ENCODE measurements at places on chromosomes 6 and 20.

DNA sequence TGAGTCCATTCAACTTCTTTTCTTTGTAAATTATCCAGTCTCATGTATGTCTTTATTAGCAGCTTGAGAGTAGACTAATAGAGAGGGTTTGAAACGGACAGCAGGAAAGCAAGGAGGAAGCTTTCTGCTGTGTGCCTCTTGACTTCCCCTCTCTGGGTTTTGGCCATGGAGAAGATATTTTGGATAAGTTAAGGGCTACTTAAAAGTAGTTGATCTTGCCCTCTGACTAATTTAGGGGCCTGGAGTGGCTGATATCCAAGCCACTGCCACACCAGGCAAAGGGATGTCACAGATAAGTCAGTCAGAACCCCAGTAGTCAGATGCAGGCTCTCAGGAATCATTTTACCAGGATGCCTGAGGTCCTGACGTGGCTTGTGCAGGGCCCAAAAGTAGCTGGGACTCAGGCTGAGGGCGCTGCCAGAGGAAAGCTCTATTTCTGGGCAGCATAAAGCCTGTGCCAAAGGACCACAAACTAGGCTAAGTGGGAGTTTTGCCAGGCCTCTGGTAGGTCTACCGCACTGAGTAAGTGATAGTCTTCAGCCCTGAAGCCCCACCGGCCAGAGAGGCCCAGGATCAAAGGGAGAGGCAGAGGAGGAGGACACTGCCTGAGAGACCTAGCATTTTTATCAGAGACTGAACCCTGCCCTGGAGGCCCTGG is 41.6 kb upstream of the IYD start:
- H3K36me3 ChIP-seq, result no peaks in the 10 kb centered on the region
- peaks cover 12% of the 10 kb centered on the region for H3K27me3 ChIP-seq
- no peak for DNase-seq
- H3K4me1 ChIP-seq, result no peaks in the 10 kb centered on the region
- no peak overlapping the region for H3K27ac ChIP-seq
- H3K4me3 ChIP-seq, result no peak overlapping the region

DNA sequence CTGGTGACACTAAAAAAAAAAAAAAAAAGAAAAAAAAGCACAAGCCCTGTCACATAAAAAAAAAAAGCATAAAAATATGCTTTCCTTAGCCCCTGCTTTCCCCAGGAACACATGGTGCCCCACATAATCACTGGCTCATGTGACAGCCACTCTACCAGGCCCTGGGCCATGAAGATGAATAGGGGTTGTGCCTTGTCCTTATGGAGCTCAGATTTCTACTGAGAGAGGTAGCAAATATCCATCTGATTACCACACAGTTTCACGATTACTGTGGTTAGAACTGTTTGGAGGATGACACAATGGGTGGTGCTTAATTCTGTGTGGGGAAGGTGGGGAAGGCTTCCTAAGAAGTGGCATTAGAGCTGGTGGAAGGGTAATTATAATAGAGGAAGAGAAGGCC is 9.3 kb downstream of the RAET1E start:
- H3K36me3 ChIP-seq, result no peaks in the 10 kb centered on the region
- H3K27ac ChIP-seq, result no peak overlapping the region
- DNase-seq, result no peak

DNA sequence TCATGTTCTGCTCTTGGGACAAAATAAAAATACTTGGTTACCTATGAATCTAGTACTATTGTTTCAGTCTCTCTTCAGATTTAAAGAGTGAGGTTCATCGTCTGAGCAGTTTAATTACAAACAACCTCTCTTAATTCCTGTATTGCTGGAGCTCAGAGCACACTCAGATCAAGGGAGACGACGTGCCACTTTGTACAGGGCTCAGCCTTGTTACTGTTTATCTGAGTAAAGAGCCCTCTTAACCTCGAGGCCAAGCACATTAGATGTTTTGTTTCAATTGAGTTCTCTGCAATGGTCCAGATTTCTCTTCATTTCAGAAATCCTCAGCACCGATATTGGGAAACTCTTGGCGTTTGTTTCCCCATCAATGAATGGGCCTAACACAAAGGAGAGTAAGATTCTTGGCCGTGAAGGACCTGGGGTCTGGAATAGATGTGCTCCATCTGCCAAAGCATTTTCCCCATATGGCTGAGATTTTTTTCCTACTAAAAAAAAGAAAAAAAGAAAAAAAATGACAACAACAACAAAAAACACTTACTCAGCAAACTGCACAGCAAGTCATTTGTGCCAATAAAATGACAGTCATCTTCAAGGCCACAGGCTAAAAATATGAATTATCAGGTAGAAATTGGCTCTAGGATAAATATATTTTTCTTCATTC is 82.6 kb upstream of the CCN6 start:
- H3K4me3 ChIP-seq, result no peak overlapping the region
- H3K27me3 ChIP-seq, result no peaks in the 10 kb centered on the region
- H3K4me1 ChIP-seq, result peaks cover 32% of the 10 kb centered on the region
- H3K36me3 ChIP-seq, result no peaks in the 10 kb centered on the region
- H3K27ac ChIP-seq, result no peak overlapping the region
- no peak for DNase-seq

GRCh38 chr6:21791056-21791455 is 197.5 kb downstream of the SOX4 start:
- no peaks in the 10 kb centered on the region for H3K4me1 ChIP-seq
- no peaks in the 10 kb centered on the region for H3K36me3 ChIP-seq
- no peak overlapping the region for H3K4me3 ChIP-seq
- H3K27ac ChIP-seq, result no peak overlapping the region
- H3K27me3 ChIP-seq, result no peaks in the 10 kb centered on the region

DNA sequence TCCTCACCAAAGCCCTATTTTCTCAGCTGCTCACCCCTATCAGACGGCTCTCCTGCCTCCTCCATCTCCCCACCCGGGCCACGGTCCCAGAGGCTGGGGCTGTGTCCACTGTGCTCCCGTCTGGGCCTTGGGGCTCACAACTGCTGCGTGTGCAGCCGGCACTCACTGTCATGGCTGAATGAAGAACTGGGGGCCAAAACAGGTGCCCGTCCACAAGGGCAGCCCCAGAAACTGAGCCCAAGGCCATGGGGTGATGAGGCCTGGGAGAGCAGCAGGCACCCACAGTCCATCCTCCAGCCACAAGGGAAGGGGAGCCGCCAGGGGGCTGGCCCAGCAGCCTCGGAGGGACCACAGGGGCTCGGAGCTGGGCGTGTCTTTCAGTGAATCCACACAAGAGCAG is 159.5 kb downstream of the DLL1 start:
- no peak overlapping the region for H3K27ac ChIP-seq
- DNase-seq, result no peak
- no peak overlapping the region for H3K4me3 ChIP-seq
- no peaks in the 10 kb centered on the region for H3K4me1 ChIP-seq
- H3K27me3 ChIP-seq, result peaks cover 24% of the 10 kb centered on the region

- no peak overlapping the region for H3K27ac ChIP-seq
- no peak overlapping the region for H3K4me3 ChIP-seq
- H3K4me1 ChIP-seq, result peaks cover 16% of the 10 kb centered on the region
- H3K27me3 ChIP-seq, result no peaks in the 10 kb centered on the region
Observed at GRCh38 chr6:12014027-12014872, 2.1 kb downstream of the HIVEP1 start.

DNA sequence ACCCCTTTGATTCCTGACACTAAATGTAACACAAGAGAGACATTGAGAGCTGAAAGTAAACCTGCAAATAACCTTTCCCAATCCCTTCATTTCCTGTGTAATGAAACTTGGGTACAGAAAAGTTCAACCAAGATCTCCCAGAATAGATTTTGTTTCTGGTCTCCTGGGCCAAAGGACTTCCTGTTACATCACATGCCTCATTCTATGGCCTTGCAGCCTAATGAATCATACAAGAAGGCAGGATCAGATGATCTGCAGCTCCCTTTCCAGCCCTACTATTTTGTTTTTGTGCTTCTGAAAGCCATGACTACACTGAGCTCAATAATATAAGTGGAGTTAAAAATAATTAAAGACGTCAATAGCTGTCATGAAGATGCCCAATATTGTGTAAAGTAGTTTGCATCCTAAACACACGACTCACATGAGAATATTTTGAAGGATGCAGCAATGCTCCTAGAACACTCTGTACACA is 73.4 kb upstream of the NOX3 start:
- H3K4me3 ChIP-seq, result no peak overlapping the region
- no peaks in the 10 kb centered on the region for H3K36me3 ChIP-seq
- no peaks in the 10 kb centered on the region for H3K27me3 ChIP-seq
- no peaks in the 10 kb centered on the region for H3K4me1 ChIP-seq
- DNase-seq, result no peak

DNA sequence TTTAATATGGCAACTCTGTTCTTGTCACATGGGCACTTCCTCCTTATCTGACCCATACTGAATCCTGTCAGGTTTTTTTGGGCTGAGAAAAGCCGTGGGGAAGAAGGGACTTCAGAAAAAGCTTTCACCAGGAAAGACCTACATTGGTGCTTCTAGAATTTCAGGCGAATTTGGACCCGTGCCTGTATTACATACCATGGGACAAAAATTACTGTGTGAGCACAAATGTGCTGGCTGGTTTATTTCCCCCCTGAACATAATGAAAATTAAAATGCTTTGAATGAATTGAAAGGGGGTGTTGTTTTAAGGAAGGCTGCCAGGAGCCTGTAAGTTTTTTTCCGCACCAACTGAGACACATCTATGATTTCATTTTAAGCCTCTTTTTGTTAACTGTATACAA is 29.6 kb downstream of the CAP2 start:
- no peak overlapping the region for H3K27ac ChIP-seq
- DNase-seq, result no peak
- no peaks in the 10 kb centered on the region for H3K4me1 ChIP-seq

GRCh38 chr6:76861403-76861802 is 601.9 kb downstream of the HTR1B start:
- DNase-seq, result no peak
- no peaks in the 10 kb centered on the region for H3K4me1 ChIP-seq
- H3K27me3 ChIP-seq, result no peaks in the 10 kb centered on the region
- H3K36me3 ChIP-seq, result no peaks in the 10 kb centered on the region
- no peak overlapping the region for H3K27ac ChIP-seq

DNA sequence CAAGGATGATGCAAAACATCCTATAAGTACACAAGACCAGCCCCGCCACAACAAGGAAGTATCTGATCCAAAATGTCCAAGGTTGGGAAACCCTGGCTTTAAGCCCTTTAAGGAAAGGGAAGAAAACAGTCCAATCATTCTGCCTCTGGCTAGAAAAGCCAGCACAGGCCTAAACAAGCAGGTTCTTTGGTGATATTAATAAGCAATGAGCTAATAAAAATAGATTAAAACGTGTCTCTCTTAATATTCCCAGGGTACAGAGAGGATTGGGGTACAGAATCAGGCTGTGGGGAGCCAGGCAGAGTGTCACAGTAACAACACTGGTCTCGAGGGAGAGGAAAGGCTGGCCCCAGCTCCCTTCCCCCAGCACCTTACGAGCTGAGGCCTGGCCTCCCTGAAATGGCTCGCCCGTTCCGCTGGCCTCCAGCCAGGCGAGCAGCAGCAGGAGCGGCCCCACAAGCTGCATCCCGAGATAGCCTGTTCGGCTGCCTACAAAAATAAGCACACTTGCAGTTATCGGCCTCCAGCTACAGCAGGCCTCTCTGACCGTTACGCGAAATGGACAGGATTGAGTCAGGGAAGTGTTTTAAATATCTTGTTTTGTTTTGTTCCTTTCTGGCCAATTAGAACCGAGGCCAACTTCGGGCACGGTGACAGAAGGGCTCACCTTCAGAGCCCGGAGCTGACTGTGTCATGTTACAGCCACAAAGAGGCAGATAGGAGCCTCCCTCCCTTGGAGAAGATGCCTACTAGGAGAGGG is 4.0 kb upstream of the ZMYND8 start:
- no peaks in the 10 kb centered on the region for H3K27me3 ChIP-seq
- H3K4me3 ChIP-seq, result no peak overlapping the region
- H3K4me1 ChIP-seq, result peaks cover 25% of the 10 kb centered on the region
- no peaks in the 10 kb centered on the region for H3K36me3 ChIP-seq
- no peak for DNase-seq
- no peak overlapping the region for H3K27ac ChIP-seq

GRCh38 chr6:109977791-109978173 is 329 bp upstream of the GPR6 start:
- no peaks in the 10 kb centered on the region for H3K36me3 ChIP-seq
- no peak overlapping the region for H3K4me3 ChIP-seq
- no peaks in the 10 kb centered on the region for H3K4me1 ChIP-seq
- peaks cover 31% of the 10 kb centered on the region for H3K27me3 ChIP-seq

- H3K36me3 ChIP-seq, result no peaks in the 10 kb centered on the region
- no peaks in the 10 kb centered on the region for H3K4me1 ChIP-seq
- no peak for DNase-seq
- H3K4me3 ChIP-seq, result no peak overlapping the region
- no peaks in the 10 kb centered on the region for H3K27me3 ChIP-seq
Observed at GRCh38 chr6:159961528-159961927, 7.4 kb upstream of the IGF2R start.

DNA sequence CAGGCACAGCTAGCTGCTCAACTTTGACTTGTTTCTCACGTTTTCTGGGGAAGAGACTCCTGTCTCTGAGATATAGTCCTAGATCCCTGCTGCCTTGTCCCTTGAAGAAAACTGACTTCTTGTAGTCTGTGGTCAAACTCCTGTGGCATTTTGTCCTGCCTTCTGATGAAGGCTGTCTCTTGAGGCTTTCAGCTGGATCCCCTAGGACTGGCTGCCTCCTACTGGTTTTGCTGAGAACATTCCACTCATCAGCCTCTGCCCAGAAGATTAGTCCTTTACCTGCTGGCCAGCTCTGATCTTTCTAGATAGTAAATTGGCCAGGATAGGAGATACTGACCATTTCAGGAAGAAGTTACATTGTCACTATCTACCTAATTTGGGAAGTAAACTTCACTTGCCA is 71.9 kb upstream of the CNR1 start:
- H3K27ac ChIP-seq, result no peak overlapping the region
- no peaks in the 10 kb centered on the region for H3K27me3 ChIP-seq
- DNase-seq, result no peak
